ENCODE measurements at places on chromosomes 7 and 10.

GRCh38 chr7:19665399-19666008, 43.3 kb downstream of the POLR1F start:
- no peak for DNase-seq

DNA sequence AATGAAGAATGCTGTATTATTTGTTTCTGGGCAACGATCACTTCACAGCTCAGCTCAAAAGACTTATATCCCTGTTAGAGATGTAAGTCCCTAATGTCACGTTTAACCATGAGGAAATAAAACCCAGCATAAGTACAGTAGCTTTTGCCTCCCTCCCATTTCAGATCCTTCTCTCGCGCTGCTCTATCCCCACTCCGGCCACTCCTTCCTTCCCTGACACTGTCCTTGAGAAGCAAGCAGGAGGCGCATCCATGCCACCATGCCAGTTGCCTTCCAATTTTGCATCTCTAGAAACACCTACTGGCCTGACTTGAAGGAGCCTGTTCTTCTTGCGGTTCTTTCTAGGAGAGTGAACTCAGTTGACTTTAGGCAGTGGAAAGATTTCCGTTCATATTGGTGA, 1.2 kb downstream of the FAM180A start:
- no peak for DNase-seq

- peak; percentile 22 for DNase-seq
Measured at GRCh38 chr10:43236176-43236850, 30.6 kb downstream of the RASGEF1A start.

- DNase-seq, result no peak
Measured at GRCh38 chr10:33719005-33719703, 384.7 kb upstream of the NRP1 start.

DNA sequence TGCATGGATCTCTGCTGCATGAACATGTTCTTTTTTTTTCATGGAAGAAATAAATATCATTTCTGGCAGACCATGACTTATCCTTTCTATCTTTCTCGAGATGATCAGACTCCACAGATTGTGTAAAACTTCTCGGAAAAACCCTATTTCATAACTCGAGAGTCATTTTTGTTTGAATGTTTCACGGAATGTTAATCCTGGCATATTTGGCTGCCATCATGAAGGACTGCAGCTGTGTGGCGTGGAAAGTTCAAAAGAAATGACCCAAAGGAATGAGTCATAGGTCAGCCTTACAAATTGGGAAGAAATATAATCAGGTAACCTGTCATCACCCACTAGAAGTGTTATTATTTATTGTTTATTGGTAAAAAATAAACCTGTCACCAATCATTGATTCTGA, 566.8 kb downstream of the SDK1 start:
- no peak for DNase-seq

DNA sequence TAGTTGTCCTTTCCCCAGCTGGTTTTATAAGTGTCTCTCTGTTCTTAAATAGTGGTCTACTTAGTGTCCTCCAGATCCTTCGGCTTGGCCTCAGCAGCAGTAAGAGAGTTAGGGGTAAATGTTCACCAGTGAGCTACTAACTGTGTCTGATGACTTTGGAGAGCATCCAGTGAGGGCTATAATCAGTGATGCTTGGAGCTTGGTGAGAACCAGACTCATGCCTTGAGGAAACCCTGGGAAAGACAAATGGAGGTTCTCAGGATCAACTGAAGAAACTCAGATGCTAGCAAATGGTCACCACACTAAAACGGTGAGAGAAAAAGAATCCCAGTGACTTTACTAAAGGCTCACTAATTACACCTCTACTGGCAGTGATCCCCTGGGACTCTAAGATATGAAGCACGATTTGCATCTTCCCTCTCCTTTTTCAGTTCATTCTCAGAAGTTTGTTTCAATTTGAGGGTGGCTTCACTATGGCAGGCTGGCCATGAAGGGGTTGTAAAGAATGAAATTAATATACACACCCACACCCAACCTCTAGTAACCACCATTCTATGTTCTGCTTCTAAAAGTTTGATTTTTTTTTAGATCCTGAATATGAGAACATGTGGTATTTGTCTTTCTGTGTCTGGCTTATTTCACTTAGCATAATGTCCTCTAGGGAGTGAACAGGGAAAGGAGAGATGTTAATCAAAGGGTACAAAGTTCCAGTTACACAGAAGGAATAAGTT, 177.9 kb downstream of the PDE1C start:
- DNase-seq, result no peak

DNA sequence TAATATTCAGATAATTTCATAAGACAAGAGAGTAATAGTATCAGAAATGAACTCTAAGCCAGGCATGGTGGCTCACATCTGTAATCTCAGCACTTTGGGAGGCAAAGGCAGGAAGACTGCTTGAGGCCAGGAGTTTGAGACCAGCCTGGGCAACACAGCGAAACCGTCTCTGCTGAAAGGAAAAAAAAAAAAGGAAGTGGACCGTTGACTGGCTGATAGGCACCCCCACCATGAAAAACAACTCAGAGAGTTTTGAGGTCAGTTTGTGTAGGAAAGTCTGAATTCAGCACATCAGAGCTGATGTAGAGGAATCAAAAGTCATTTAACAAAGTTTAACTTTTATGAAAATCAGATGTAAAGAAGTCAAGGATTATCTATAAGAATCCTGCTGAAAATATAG, 63.2 kb upstream of the AMPH start:
- DNase-seq, result no peak

- DNase-seq, result no peak
Measured at GRCh38 chr7:70763961-70764691, 367.8 kb upstream of the GALNT17 start.

GRCh38 chr10:74120911-74121310, 29.7 kb downstream of the AP3M1 start:
- DNase-seq, result no peak

DNA sequence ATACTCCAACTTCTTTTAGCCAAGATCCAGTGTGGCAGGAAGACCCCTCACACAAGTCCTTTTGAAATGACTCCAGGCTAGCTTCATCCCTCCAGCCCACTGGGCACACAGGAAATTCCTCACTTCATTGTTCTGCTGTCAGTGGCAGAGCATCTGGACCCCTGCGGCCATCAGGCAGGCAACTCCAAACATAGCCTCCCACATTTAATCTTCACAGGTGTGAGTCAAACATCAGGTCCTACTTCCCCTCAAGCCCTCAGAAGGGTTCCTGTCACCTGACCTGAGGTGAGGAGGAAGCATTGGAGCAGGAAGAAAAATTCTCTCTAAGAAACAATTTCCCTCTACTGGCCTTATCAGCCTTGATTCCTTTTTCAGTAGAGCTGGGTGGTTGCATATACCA, 51.1 kb upstream of the C1GALT1 start:
- DNase-seq, result no peak

- DNase-seq, result no peak
Measured at GRCh38 chr10:50600831-50601477, 22.8 kb downstream of the SGMS1 start.

GRCh38 chr10:34999532-34999931, 90.6 kb downstream of the CUL2 start:
- no peak for DNase-seq

GRCh38 chr7:121433775-121434174, 37.7 kb upstream of the FAM3C start:
- no peak for DNase-seq

DNA sequence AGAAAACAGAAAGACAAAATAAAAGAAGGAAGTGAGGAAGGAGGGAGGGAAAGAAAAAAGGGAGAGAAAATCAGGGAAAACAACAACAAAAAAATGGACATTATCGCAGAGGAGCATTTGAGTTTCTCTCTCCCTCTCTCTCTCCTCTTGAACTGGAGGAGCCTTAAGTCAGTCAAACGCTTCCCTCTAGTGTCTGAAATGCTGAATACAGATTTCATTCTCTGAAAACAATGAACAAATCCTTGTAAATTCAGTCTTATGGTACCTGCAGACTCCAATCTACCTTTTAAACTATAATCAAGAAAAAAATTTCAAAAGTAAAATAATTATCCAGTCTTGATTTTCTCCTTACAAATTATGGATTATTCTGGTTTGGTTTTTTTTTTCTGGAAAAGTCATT, 89.2 kb upstream of the PFKP start:
- DNase-seq, result no peak

GRCh38 chr7:2106924-2107323, 125.8 kb downstream of the MAD1L1 start:
- no peak for DNase-seq

DNA sequence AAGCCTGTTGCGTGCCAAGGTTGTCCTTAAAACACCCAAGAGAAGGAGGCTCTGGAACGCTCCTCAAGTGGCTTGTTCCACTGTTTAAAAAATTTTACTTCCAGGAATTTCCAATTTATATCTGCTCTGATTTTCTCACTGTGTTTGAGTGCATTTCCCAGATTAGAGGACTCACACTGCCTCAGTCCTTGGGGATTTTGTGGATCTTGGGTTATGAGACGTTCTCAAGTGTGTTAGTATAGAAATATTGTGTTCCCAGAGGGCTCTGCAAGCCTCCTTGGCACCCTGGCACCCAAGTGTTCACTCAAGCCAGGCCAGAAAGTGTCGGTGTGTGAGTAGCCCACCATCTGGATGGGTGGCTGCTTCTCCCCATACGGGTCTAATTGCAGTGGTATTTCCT, 192.2 kb downstream of the SNX10 start:
- no peak for DNase-seq

DNA sequence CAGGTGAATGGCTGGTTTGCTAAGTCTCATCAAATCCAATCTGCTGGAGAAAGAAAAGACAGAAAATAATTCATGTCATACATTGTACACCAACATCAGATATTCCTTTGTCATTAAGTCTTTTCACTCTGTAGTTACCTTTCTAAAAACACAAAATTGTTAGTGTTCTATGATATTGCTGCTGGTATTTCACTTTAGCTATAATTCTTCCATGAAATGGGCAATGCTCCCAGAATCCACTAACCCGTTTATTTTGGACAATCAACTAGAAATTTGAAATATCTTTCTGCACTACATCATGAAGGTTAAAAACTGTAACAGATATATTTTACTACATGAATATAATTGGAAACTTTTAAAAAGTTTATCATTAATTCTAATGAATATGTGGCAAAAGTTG, 181.3 kb downstream of the C7orf25 start:
- no peak for DNase-seq

GRCh38 chr7:29090836-29091601, 55.3 kb downstream of the CPVL start:
- no peak for DNase-seq

DNA sequence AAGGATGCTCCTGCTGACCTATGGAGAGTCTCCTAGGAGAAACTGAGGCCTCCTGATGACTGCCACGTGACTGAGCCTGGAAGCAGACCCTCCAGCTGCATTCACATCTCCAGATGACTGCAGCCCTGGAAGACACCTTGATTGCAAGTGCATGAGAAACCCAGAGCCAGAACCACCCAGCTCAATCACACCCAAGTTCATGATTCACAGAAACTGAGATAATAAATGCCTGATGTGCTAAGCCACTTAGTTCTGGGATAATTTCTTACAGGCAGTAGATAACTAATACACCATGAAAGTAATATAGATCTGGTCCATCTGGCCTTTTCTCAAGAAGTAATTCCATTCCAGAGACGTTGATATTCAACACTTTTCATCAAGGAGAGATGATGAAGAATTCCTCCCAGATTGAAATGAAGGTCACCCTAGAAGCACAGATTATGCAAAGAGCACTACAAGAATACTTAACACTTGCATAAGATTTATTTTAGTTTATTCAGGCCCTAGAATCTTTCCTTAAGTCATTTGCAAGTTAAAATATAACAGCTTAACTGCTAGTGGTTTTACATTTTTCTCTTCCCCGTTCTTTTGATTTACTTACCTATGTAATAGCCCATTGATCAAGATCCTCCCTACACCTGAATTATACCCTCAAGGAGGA, 208.2 kb upstream of the INHBA start:
- DNase-seq, result no peak

GRCh38 chr10:88113232-88113631, 249.8 kb downstream of the PTEN start:
- DNase-seq, result no peak

DNA sequence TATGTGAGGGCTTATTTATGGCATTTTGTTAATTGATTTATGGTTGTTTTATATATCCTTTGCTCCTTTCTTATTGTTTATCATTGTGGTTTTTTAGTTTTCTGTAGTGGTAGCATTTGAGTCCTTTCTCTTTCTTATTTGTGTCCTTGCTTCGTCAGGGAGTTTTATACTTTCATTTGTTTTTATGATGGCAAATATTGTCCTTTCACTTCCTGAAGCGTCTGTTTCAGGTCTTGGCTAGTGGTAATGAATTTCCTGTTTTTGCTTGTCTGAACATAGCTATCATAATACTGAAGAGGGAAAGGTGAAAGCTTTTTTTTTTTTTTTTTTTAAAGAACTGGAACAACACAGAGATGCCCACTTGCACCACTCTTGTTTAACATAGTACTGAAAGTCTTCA, 228.2 kb downstream of the ATRNL1 start:
- DNase-seq, result no peak

DNA sequence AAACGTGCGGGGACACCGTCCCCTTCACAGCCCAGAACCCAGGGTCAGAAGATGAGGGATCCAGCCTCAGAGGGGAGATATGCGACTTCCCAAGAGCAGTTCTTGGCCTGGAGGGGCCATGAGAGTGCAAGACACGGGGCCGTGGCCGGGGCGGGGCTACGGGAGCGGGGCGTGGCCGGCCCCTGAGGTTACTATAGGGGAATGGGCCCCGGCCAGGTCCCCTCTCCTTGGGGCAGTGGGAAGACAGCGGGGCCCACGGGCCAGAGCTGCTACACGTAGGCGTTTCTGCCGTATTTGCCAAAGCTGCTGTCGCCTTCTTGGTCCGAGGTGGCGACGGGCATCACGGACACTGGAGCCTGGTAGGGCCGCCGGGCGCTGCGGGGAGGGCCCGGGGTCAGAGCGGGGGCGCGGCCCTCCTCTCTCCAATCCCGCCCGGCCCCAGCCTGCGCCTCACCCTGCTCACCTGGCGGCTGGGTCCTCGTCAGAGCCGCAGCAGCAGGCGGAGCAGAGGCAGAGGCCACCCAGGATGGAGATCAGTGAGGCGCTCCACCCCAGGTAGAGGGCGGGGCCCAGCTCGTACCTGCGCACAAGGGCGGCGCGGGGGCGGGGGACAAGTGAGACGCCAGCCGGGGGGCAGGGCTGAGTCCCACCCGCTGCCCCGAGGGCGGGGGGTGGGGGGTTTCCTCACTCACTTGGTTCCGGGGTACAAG, 5.3 kb downstream of the CLDN15 start:
- DNase-seq, result no peak

GRCh38 chr10:76122056-76122455, 690.6 kb downstream of the LRMDA start:
- DNase-seq, result no peak

GRCh38 chr7:55531536-55531935, 40.8 kb downstream of the VOPP1 start:
- DNase-seq, result no peak

- no peak for DNase-seq
Measured at GRCh38 chr7:90828601-90829000, 232.5 kb downstream of the CDK14 start.

- no peak for DNase-seq
Measured at GRCh38 chr10:131722525-131723264, 178.1 kb upstream of the PPP2R2D start.

GRCh38 chr7:7816816-7817536, 98.6 kb upstream of the RPA3 start:
- DNase-seq, result no peak

Measured in activated CD4-positive, CD25-positive, alpha-beta regulatory T cell treated with anti-CD3 and anti-CD28 coated beads, Interleukin-2, amount 50 U/mL, for 72 hours (primary cell).